CD4-positive, alpha-beta T cell treated with Interferon alpha-2 for 1 hour (primary cell): ENCODE measurements at places on chromosomes 11 and 22.

GRCh38 chr22:40345815-40346184 lies 500 bp upstream of the ADSL start:
- peak; percentile 61 for DNase-seq

GRCh38 chr22:19632668-19633148 lies 81.6 kb upstream of the SEPTIN5 start:
- DNase-seq, result no peak

DNA sequence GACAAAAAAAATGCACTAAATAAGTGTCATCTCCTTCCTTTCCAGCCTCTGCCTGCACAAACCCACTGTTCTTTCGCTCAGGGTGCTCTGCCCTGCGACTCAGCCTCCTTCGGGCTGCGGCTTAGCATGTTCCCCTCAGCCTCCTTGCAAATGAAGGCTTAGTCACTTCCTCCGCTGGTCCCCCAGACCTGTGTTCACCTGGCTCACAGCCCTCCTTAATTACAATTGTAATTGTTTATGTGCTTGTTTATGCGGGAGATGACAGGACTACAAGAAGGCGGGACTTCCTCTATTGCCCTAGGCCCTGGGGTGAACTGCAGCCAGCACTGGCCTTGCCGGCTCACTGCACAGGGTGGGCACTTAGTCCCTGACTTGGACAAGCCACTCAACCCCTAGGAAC lies 303.6 kb downstream of the KIRREL3 start:
- no peak for DNase-seq

DNA sequence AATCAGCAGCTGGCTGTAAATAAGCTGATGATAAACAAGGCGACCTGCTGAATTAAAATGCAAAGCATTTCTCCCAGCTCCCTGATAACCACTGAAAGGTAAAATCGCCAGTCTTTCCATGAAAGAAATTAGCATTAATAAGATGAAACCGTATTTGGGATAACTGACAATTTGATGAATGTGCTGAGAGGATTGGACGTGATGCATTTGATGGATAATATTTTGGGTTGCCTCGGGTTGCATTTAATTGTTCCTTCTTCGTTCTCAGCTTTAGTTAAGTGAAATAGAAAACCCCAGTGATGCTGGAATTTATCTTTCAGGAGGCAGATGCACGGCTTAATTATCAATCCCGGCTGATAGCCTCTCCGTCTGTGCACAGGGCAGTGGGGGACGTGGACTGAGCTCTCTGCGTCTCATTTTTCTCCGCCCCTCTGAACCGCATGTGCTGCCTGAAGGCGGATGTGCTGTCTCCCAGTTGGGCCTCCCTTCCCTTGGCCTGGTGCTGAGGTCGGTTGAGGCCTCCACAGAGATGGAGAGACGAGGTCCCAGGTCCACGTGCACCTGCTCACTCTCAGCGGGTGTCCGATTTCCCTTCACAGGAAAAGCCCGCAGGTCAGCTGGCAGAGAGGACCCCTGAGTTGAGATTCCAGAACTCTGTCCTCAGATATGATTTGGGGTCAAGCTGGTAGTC lies 846.2 kb downstream of the BRD1 start:
- no peak for DNase-seq

GRCh38 chr11:81303038-81303664 lies 1430.5 kb downstream of the FAM181B start:
- no peak for DNase-seq

DNA sequence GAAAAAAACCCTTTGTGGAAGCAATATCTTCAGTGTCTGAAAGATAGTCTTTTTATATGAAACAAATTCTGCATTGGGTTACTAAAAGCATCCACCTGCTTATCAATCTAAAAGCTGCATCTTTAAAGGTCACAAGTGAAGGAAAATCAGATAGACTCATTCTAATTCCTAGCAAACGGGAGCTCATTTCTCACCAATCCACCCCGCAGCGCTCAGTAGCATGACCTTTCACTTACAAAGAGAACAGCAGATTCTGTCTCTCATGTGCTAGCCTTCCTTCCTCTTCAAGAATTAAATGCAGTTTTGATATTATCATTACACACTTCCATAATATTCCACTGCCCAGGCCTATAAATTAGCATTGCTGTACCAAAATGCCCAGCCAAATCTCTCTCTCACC lies 212.9 kb downstream of the CADM1 start:
- DNase-seq, result no peak

DNA sequence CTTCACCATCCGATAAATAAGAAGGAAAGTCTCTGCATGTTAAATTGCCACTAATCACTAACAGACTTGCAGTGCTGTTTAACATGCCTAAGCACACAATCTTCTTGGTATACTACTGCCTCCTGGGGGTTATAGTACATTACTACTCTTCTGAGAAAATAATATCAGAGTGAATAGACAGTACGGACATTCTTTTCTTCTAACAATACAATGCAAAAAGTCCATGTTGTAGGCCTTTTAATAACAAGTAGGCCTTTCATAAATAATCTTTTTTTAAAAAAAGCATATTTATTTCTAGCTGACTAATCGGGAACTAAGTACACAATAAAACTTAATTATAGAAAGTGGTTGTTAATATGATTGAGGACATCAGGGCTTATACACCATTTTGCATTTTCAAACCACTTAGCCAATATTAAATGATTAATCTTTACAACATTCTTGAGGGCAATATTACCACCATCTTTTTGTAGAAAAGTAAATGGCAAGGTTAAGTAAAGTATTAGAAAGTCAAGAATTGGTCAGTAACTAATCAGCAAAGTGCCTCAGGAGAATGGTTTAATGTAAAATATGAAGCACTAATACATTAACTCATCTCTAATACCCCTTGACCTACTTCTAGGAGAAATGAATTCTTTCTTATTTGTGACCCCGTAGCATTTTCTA lies 84.7 kb downstream of the TTC28 start:
- DNase-seq, result peak; percentile 49

DNA sequence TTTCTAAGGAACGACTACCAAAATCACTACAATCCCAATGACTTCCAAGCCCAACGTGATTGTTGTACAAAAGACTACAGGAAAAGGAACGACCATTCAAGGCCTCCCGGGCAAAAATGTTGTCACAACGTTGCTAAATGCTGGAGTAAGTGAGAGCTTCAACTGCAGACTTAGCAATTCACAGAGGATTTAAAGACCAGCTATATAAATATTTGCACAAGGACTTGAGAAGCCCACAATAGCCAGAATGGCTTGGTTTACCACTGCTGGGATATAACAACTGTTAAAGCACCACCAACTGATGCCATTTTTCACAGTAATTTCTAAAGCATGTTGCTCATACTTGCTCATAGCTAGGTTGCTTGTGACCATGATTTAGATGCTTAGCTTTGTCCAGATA lies 78.3 kb downstream of the EMSY start:
- DNase-seq, result no peak

GRCh38 chr11:64844330-64845128 lies at the start of gene CDC42BPG:
TSS of gene CDC42BPG (minus strand) at chr11:64844653. CDS start at chr11:64844569, 84 bp downstream.
- peak; percentile 85 for DNase-seq

DNA sequence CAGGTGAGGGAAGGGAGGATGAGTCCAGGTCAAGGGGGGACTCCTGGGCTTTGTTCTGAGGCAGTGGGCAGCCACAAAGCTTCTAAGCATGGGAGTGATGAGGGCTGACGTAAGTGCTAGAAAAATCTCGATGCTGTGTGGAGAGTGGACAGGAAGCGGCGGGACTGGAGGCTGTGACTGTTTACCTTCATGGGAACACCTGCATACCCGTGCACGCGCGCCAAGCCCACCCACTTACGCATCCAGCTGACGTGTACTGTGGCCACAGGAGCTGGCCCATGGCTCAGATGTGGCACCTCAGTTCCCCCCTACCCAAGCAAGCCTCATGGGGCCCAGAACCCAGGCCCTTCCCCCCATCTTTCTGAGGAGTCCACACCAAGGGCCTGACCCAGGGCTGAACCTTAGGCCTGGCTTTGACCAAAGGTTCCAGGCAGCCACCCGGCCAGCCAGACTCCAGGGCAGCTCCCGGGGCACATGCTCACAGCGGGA lies 14.0 kb downstream of the MYRF start:
- no peak for DNase-seq

GRCh38 chr11:67118181-67118766 lies 789 bp upstream of the KDM2A start:
- peak; percentile 40 for DNase-seq

DNA sequence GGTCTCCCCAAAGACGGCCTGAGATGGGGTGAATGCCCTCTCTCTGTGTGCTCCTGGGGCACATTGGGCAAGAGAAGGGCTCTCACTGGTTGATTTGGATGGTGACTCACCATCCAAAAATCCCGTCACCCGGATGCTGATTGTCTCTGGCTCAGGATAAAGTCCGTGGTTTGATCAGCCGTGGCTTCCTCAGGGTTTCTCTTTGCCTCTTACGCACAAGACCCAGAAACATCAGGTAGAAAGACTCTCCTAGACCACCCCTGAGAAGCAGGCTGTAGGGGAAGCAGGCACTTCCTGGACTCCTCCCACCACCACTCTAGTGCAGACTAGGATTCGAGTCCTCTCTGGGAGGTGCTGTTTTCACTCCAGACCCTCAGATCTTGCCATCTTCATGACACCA lies 176.1 kb upstream of the NCAM1 start:
- no peak for DNase-seq

DNA sequence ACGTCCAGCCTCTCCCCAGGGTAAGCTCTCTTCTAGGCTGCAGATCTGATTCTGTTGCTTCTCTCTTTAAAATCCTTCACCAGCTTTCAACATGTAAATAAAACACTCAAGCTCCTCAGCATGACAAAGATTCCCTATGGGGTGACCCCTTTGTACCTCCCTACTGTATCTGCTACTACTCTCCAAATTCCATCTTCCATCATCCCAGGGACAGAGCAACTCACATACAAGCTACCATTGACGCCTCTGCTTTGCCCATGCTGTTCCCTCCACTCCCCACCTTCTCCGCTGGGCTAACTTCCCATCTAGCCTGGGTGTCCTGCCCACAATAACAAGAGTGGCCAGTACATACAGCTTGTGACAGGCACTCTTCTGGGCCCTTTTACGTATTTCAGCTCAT lies 207.5 kb upstream of the ZBED5 start:
- DNase-seq, result no peak

- DNase-seq, result no peak
Observed at GRCh38 chr11:111808834-111809233, 42.6 kb upstream of the PPP2R1B start.

DNA sequence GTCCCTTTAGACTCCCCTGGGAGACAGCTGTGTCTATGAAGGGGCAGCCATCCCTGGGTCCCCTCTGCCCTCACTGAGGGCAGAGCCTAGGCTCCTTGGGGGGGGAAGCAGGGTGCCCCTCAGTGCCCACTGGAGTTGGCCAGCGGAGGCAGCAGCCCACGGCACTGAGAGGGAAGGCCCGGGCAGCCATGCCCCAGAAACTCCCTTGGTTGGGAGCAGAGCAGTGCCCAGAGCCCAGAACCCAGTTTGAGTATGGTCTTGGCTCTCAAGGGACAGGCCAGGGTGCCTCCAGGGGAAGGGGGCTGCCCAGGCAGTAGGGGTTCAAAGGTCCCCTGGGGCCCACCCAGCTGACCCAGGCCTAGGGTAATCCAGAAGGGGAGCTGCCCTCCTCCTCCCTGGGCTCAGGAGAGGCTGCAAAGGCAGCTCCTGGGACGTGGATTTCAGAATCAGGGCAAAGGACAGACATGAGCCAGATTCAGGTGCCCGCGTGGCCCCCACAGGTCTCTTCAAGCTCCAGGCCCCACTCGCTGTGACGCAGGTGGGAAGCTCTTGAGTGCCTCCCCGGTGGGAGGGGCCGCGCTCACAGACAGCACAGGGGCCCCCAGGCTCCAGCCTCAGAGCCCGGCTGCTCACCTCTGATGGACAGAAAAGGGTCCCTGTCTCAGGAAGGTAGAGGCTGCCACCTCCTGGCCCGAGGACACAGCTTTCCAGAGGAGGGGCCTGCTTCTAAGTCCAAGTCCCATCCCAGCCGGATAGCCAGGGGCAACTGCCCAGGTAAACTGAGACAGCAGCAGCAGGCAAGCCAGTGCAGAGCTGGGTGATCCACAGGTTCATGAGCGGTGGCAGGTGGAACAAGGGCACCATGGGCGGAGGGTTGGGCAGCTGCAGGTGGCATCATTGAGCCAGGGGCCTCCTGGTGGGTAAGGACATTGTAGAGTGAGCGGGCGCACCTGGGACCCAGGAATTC lies 2.6 kb downstream of the C11orf21 start:
- peak; percentile 28 for DNase-seq

DNA sequence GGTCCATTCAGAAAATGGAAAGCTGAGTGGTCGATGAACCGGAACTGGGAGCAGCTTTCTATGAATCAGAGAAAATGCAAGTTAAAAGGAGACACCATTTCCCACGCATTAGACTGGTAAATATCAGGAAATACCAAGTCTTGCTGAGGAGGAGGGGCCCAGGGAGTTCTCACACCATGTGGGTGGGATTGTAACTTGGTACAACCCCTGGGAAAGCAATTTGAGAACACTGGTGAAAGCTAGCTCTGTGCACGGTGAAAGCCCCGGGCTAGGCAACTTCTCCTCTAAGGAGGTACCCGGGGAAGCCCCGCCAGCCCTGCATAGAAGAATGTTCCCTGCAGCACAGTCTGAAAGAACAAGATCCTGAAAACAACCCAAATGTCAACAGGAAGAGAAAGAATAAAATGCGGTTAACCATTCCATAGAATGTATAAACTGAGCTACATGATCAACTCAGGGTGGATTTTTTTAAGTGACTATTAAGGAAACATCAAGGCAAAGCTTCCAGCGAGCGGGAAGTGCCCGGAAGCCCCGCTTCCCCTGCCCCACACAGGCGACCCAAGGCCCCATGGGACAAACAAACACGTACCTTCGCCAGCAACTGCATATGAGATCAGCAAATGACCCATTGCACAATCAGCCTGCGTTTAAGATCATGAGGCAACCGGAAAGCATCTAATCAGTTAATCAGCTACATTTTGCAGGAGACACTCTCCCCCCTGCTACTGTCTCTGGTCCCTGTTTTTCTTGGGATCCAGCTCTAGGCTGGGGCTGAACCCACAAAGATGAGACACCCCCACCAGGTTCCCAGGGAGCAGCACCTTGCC lies 11.3 kb downstream of the SHANK2 start:
- no peak for DNase-seq

DNA sequence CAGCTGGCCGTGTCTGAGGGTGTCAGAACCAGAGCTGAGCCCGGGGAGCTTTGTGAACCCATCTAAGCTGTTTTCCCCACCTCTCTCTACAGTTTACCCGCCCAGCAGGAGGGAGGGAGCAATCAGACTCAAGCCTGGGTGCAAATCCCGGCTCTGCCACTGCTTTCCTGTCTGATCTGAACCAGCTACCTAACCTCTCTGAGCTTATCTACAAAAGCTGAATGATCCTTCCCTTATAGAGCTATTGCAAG lies 252 bp downstream of the APOL2 start:
- DNase-seq, result no peak

GRCh38 chr11:130204703-130205095 lies 45.1 kb downstream of the ST14 start:
- no peak for DNase-seq

GRCh38 chr22:25202290-25202921 lies 2.7 kb downstream of the CRYBB3 start:
- DNase-seq, result peak; percentile 53
